ENCODE measurements at places on chromosomes 6 and 20. TPM values are rescaled to one million over a fixed set of nuclear protein-coding genes. Genes with fewer than 3 reads are reported as not detected.

Gene NMBR
- not detected for total RNA-seq

Gene GSTA2
- total RNA-seq: under 0.01 TPM

Gene HSPA12B
- total RNA-seq: 14.6 TPM

Gene PEX6
- 32.4 TPM for total RNA-seq

Gene RGS17
- under 0.01 TPM for total RNA-seq

Gene IRAK1BP1
- total RNA-seq: 3.7 TPM

Gene TBP
- 11.0 TPM for total RNA-seq

Gene GPX5
- not detected for total RNA-seq

Gene MYL9
- total RNA-seq: 5.7 TPM

Gene BAG2
- total RNA-seq: 7.3 TPM

Gene PRKN
- total RNA-seq: 16.7 TPM

Gene CST4
- total RNA-seq: not detected

Gene TP53TG5
- total RNA-seq: not detected

Gene APCDD1L
- total RNA-seq: 4.2 TPM

Gene ELOVL4
- total RNA-seq: 2.1 TPM

Gene ANGPT4
- total RNA-seq: under 0.01 TPM
